ENCODE measurements at places on chromosomes 1 and 21.

- DNase-seq: no peak
These were observed at the start of gene GPR153 for GRCh38 chr1:6260961-6261614. Gene GPR153, minus strand, starts transcription at chr1:6261098. Its CDS starts 6,193 bp downstream, at chr1:6254905.

GRCh38 chr21:19018529-19018928 lies 614.9 kb upstream of the TMPRSS15 start:
- DNase-seq: no peak

DNA sequence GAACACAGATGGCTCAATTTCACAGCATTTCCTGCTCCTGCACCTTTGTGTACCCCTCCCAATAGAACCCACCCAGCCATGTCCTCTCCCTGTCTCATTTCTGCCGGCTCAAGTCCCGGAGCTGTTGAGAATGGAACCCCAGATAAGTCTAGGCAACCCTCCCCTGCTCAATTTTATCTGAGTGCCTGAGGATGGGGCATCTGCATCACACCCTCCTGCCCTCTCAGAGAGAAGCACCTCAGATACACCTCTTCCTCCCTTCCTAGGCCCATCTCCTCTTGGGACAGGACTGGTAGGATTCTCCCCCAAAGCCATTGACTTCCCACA lies 1.1 kb downstream of the KIF21B start:
- no peak for DNase-seq

DNA sequence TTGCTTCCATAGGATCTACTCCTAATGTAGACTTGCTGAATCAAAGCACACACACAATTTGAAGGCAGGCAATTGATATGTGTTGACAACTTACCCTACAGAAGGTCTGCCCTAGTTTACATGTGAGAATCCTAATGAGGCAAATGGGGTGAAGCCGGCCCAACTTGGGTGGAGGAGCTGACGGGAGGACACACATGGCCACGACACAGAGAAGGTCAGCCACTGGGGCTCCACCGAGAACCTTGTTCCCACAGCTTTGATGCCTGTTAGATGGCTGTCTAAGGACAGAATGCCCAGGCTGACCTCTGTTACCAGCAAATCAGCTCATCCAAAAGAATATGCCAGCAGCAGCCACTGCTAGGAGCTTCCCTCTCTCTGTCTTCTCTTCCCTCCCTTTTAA lies 1.5 kb upstream of the PLA2G2D start:
- DNase-seq: no peak

DNA sequence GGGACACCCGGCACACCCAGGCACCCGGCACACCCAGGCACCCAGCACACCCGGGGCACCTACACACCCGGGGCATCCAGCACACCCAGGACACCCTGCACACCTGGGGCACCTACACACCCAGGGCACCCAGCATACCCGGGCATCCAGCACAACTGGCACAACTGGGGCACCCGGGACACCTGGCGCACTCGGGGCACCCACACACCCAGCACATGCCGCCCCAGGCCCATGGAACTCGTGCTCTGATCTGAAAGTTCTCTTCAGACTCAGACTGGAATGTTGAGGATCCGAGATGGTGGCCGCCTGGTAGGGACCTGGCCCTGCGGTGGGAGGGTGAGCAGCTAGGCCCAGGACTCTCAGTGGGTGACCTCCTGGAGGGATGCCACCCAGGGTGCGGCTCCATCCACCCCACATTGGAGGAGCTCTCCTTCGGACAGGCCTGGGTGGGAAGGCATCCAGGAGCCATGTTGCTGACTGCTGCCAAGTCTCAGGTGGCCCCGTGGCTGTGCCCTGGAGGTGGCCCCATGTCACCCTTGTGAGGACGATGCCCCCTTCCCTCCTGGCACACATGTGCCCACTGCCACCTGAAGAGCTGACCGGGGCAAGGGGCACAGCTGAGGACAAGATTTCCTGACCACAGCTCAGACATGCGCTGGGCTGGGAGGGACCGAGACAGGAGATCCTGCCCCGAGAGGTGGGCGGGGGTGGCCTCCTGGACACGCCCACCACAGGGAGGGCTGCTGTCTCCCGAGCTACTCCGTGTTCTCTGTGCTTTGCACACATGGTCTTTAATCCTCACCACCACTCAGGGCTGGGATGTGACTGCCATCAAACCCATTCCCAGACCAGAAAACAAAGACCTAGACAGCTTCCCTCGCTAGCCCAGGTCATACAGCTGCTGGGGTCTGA lies 37.0 kb downstream of the UBE2G2 start:
- no peak for DNase-seq

DNA sequence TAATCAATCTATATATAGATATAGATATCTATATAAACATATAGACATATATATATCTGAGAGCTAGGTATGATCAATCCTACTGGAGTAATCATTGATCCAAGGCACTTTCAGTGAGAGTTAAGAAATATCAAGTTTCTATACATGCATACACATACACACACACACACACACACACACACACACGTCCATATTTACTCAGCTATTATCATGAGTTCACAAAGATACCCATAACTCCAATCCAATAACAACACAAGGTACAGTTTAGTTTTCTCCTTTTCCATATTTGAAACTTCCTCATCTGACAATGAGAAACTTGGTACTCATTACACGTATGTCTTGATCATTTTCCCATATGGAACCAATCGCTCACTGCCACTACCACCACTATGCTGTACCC lies 27.3 kb upstream of the ZZZ3 start:
- no peak for DNase-seq

- no peak for DNase-seq
These were observed 86.4 kb downstream of the RPE65 start for GRCh38 chr1:68363339-68363738.

- no peak for DNase-seq
These were observed 124.8 kb upstream of the LMO4 start for GRCh38 chr1:87203904-87204303.

DNA sequence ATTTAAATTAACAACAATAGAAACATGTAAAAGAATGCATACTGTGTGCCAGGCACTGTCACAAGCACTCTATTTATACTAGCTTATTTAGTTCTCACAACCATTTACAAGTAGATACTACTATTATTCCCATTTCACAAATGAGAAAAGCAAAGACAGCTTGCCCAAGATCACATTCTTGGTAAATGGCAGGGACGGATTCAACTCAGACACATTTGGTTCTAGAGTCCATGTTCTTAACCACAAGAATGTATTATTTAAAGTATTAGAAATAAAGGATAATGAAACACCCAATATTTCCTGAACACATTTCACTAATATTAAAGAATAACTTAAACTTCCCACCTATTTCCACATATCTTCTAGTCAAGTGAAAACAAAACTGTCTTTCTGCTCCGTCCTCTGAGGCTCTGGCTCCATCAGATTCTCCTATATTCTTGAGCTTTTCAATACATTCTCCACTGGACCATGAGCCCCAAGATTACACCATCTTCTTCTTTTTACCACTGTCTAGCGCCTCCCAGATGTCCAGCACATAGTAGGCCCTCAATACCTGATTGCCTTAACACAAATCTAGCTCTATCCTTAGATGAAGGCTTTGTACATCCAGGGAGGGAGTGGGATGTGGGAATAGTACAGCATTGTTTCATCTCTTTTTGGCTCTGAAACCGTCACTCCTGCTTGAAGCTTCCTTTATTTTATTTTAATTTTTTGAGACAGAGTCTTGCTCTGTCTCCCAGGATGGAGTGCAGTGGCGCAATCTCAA lies 29.3 kb downstream of the SOD1 start:
- DNase-seq: no peak

GRCh38 chr1:50661626-50662025 lies 238.4 kb upstream of the DMRTA2 start:
- DNase-seq: no peak
